T1000 (cell line): ENCODE measurements at places on chromosomes 5 and 9.

- DNase-seq: no peak
Observed at GRCh38 chr5:98527846-98528245, 245.6 kb upstream of the RGMB start.

- DNase-seq: no peak
Observed at GRCh38 chr5:107023732-107024131, 647.0 kb downstream of the EFNA5 start.

DNA sequence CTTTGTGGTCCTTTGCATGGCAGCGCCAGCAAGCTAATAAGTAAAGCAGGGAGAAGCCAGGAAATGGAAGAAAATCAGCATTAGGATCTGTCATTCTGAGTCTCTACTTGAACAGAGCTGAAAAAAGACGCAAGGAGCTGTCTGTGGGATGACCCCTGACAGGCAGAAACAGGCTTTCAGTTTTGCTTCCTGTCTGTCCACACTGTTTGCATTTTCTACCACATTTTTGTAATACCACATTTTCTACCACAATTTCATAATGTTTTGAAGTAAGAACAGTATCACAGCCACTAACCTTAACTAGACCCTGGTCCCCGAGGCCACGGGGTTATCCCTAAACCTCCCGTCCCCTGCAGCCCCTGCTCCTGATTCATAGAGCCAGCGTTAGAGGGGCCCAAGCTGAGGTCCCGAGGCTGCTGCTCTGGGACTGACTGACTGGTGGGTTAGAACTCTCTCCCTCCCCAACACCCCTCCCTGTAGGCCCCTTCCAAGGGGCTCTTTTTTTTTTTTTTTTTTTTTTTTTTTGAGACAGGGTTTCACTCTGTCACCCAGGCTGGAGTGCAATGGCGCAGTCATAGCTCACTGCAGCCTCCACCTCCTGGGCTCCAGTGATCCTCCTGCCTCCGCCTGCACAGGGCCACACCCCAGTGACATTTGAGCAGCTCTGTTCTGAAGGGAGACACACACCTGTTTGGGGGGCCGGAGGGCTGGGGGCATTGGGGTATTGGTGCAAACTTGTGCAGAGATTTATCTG, 4.0 kb upstream of the CLIC3 start:
- no peak for DNase-seq

DNA sequence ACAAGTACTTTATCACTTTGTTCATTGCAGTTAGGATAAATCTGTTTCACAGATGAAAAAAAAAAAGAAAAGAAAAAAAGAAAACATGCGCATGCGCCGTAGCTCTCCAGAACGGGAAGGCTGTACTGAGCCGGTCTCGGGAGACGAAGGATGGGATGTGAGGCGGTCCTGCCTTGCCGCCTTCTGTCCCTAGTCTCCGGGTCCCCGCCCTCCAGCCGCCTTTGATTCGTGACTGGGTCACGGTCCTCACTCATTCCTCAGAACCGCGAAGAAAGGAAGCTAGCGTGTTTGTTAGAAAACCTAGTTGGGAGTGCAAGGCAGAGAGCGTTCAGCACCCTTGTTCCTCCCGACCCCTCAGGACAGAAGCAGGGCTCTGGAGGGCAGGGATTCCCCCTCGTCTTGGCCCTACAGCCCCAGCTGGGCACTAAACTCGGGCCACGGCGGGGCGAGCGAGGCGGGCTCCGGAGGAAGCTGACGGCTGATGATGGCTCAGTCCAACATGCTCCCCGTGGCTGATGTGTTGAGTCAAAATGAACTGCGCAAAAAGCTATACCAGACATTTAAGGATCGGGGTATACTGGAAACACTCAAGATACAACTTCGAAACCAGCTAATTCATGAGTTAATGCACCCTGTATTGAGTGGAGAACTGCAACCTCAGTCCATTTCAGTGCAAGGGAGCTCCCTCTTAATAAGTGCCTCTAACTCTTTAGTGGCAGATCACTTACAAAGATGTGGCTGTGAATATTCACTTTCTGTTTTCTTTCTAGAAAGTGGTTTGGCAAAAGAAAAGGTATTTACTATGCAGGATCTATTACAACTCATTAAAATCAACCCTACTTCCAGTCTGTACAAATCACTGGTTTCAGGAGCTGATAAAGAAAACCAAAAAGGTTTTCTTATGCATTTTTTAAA, 40.0 kb downstream of the CPLANE1 start:
- DNase-seq: no peak

DNA sequence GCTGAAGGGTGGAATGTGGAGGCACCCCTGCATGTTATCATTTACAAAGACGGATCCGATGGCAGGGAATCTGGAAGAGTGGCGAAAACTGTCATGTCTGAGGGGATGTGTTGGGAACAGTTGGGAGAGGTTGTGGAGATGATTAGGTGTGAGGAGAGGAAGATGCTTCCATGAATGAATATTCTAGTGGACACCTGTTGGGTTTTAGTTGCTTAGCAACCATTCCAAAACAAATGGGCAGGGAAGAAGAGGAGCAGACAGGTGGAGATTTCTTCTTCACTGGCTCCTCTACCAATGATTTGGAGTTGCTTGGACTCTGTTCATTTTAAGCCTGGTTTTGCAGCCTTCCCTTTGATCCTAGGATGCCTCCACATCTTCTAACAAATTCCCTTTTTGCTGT, 465.3 kb upstream of the CLINT1 start:
- DNase-seq: no peak

- DNase-seq: no peak
Observed at GRCh38 chr9:94033383-94033782, 50.9 kb upstream of the PTPDC1 start.

- DNase-seq: no peak
Observed at GRCh38 chr9:102669220-102669619, 325.9 kb upstream of the CYLC2 start.

- no peak for DNase-seq
Observed at GRCh38 chr5:95237324-95237723, 47.6 kb downstream of the MCTP1 start.
